ENCODE measurements at places on chromosomes 11 and 22. TPM values are rescaled to one million over a fixed set of nuclear protein-coding genes. Genes with fewer than 3 reads are reported as not detected.

The MUC2 gene
- total RNA-seq, result not detected

The CALCA gene
- not detected for total RNA-seq

The PYGM gene
- 10.7 TPM for total RNA-seq

The FUT4 gene
- 6.7 TPM for total RNA-seq

The TBX1 gene
- not detected for total RNA-seq

The PLAAT4 gene
- 152 TPM for total RNA-seq

The GGA1 gene
- 109 TPM for total RNA-seq

The OTOG gene
- not detected for total RNA-seq

The PGA5 gene
- not detected for total RNA-seq

The ACR gene
- not detected for total RNA-seq

The ALDH3B1 gene
- total RNA-seq, result 0.72 TPM

The SMC1B gene
- total RNA-seq, result 0.08 TPM

The RPL3 gene
- total RNA-seq, result 3,492 TPM
